ENCODE measurements at places on chromosomes 4 and X. TPM values are rescaled to one million over a fixed set of nuclear protein-coding genes. Genes with fewer than 3 reads are reported as not detected.

PRDX4 gene
- total RNA-seq: 14.8 TPM

GIMD1 gene
- total RNA-seq: not detected

ZDHHC15 gene
- total RNA-seq: not detected

SPIN4 gene
- total RNA-seq: 1.9 TPM

SPON2 gene
- total RNA-seq: 79.1 TPM

CT45A1 gene
- total RNA-seq: not detected

TCEAL3 gene
- total RNA-seq: 4.2 TPM

WNK3 gene
- total RNA-seq: 0.08 TPM

RNF175 gene
- 9.3 TPM for total RNA-seq

AGA gene
- total RNA-seq: 20.5 TPM

MAGEC2 gene
- total RNA-seq: not detected

TRIM75 gene
- not detected for total RNA-seq

DCX gene
- total RNA-seq: not detected

ADRA2C gene
- not detected for total RNA-seq
